ENCODE measurements at places on chromosomes 13 and 19.

- DNase-seq, result peak; percentile 46
Observed at GRCh38 chr19:42601811-42602443, 7.2 kb upstream of the CEACAM8 start.

GRCh38 chr13:49240017-49240416, 7.7 kb upstream of the CDADC1 start:
- DNase-seq, result peak; percentile 64

- no peak for DNase-seq
Observed at GRCh38 chr13:103297083-103297482, 230.9 kb upstream of the SLC10A2 start.

DNA sequence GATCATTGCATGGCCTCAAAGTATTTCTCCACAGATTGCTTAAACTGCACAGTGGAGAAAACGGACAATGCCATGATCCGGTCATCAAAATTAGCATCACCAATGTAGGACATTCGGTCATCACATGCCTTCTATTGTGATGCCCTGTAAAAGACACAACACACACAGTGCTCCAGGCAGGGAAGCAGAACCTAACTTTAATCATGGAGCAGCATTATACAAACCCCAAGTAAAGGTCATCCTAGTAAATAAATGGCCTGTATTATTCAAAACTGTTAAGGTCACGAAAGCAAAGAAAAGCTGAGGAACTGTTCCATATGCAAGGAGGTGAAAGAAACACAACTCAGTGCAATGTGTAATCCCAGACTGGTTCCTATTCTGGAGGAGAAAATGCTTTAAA, 42.2 kb downstream of the TGDS start:
- DNase-seq, result no peak

- DNase-seq, result no peak
Observed at GRCh38 chr13:100476963-100477362, 111.6 kb downstream of the GGACT start.

DNA sequence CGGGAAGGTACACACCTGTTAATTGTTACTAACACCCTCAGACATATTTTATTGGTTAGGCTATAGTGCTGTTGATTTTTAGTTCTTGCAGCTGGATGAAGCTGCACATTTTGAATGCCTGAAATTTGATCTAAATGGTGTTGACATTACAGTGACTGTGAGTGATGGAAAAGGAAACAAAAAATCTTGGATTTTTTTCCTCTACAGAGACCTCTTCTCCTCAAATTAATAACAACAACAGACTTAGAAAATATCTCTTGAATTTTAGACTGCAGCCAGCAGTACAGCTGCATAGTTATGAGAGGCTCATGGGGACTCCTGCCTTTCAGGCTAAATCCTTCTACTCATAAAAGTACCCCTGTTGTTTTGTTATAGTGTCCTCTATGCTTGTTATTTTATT, 500.5 kb upstream of the SPRY2 start:
- DNase-seq, result no peak

DNA sequence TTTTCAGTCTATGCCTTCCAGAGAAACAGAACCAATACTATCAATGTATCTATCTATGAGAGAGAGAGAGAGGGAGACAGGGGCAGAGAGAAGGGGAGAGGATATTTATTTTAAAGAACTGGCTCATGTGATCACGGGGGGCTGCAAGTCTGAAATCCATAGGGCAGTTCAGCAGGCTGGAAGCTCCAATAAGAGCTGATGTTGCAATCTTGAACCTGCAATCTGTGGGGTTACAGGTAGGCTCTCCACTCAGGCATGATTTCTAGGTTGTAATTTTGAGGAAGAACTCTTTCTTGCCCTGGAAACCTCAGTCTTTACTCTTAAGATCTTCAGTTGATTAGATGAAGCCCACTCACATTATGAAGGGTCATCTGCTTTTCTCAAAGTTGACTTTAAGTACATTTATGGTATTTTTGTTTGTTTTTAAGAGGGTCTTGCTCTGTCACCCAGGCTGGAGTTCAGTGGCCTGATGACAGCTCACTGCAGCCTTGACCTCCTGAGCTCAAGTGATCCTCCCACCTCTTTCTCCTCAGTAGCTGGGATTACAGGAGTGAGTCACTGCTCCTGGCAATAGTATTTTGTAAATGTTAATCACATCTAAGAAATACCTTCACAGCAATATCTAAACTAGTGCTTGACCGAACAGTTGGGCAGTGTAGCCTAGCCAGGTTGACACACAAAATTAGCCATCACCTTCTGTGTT, 376.4 kb downstream of the FGF9 start:
- DNase-seq, result no peak

GRCh38 chr19:28065026-28065425, 1147.9 kb downstream of the UQCRFS1 start:
- no peak for DNase-seq

DNA sequence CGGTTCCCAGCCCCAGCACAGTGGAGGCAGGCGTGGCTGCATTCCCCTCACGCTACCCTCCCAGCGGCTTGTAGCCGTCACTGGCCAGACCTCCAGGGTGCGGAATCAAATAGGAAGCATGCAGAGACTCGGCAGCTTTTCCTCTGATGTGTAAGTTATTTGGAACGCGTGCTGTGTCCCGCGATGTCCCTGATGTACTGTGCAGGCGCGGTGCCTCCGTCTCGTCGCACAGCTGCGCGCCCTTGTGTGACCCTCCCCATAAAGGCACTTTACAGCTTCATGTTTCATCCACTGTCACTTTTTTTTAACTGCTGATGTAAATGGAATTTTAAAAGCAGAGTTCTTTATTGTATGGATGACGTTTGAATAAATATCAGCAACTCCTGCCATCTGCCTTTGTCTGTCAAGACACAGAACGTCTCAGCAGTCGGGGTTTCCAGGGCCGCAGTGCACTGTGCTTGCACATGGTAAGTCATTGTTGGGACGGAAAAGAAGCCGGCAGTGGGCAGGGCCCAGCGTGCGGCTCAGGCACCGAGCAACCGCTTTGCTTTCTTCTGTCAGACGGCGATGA, 7.3 kb upstream of the F7 start:
- no peak for DNase-seq

- peak; percentile 78 for DNase-seq
Observed at GRCh38 chr19:3178377-3178972, at the start of gene S1PR4. Gene S1PR4 (plus strand): TSS chr19:3178769. CDS start chr19:3178793, 24 bp downstream.

DNA sequence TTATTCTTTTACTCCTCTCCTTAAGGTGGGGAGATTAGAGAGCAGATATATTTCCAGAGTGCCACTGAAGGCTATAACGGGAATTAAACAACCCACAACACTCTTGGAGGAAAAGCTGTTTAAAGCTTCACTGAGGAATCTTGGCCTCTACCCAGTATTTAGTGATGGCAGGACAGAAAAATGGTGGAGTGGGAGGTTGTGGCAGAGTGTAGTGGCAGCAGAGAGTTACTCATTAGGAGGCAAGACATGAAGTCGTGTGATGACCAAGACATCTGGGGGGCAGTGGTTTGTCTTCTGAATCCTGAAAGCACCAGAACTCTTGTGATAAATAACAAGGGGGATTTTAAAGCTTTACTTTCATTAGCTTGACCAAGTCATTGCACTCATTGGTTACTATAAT, 563.5 kb upstream of the SLITRK5 start:
- DNase-seq, result no peak

DNA sequence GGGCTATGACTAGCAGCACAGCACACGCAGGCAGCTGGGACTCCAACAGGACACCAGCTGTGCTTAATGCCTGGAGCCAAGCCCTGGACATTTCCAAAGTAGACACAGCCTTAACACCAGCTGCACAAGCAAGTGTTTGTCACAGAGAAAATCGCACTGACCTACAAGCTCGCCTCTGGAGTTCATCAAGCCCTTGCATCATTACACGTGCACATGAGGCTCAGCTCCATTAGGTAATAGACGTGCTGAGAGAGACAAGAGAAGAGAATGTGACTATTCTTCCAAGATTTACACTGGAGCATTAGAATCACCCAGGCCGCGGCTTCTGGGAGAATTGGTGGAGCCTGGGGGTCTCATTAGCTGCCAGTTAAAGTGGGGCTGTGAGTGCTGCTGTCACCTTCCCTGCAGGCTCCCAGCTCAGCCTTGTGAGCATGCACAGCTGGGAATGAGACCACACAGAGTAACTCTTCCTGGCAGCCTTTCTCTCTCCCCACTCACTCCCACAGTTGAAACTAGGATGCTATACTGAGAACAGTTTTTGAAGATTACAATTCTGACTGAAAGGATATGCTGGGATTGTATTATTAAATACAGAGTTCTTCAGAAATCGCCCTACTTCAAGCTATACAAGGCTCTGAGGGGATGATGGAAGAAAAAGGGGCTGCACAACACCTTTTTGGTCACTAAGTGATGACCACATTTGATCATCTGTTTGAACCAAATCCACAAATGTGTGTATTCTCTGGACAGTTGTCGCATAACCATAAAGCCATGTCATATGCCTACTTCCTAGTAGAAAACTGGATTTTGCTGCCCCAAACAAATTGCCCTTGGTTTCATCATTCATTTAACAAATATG, 10.5 kb downstream of the STOML3 start:
- DNase-seq, result no peak

DNA sequence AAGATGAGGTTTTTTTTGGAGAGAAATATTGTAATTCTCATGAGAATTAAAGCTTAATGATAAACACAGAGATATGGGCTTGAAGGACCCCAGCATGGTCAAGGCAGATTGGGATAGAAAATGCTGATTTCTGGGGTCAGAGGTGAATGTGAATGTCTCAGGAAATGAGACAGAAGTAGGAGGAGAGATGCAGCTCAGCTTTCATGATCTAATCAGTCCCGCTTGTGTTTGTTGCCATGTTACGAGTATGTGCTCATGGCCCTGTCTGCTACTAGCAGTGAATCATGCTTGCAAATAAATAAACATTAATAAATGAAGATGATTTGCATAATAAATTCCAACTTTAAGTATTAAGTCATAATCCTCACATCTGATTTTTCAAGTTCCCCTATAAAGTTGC, 23.0 kb upstream of the NDFIP2 start:
- DNase-seq, result no peak

- no peak for DNase-seq
Observed at GRCh38 chr19:9941671-9942070, 5.4 kb upstream of the OLFM2 start.

DNA sequence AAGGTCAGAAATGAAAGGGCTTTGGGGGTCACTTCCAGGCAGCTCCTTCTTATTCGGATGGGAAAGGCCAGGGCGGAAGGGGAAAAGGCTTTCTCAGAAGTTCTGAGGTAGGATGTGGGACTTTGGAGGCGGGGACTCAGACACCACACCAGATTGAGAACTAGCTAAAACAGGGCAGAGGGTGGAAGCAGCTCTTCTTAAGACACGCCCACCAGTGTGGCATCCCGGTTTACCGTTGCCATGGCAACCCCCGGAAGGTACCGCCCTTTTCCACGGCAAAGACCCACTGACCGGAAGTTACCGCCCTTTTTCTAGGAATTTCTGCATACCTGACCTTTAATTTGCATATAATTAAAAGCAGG, 3.8 kb upstream of the LILRA5 start:
- DNase-seq, result no peak

GRCh38 chr13:43608400-43609137, 178.2 kb downstream of the ENOX1 start:
- DNase-seq, result no peak

- peak; percentile 79 for DNase-seq
Observed at GRCh38 chr13:73000027-73000674, 58.7 kb upstream of the KLF5 start.

DNA sequence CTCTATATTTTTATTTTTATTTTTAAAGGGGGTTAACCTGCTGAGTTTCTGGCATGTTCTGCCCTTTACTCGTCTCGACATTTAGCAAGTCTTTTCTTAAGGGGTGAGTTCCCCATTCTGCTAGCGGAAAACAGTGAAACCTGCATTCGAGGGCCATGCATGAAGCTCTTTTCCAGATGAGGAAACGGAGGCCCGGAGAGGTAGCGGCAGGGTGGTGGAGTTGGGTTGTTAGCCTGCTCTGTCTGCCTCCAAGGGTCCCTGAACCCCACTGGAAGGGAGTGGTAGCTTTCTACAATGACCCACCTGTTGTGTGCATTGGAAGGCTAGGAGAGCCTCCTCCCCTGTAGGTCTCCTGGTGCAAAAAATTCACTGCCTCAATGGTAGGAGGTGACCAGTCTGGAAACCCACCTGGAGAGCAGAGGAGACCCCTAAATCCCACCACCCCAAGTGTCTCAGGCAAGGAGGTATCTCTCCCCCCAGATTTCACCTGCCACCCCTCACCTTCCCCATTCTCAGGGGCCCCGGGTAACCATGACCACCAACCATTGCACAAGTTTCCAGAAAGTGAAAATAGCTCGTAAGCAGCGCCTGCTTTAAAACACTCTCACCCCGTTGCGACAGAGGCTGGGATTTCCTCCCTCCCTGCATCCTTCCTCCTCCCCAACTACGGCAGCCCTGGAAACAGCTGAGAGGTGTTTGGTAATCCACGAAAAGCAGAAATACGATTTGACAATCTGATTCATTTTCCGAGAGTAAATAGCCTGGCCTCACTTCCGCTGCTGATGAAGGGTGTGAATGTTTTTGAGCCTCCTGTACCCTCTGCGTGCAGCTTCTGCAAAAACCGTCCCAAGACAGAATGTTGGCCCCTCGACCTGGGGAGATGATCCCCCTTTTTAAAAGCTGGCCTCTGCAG, 3.5 kb downstream of the KLF2 start:
- peak; percentile 97 for DNase-seq

GRCh38 chr13:36665630-36666029, 8.2 kb upstream of the SERTM1 start:
- DNase-seq, result no peak

GRCh38 chr13:94993616-94994015, 281.3 kb upstream of the SOX21 start:
- no peak for DNase-seq

GRCh38 chr13:58547419-58547818, 915.9 kb downstream of the PCDH17 start:
- no peak for DNase-seq

DNA sequence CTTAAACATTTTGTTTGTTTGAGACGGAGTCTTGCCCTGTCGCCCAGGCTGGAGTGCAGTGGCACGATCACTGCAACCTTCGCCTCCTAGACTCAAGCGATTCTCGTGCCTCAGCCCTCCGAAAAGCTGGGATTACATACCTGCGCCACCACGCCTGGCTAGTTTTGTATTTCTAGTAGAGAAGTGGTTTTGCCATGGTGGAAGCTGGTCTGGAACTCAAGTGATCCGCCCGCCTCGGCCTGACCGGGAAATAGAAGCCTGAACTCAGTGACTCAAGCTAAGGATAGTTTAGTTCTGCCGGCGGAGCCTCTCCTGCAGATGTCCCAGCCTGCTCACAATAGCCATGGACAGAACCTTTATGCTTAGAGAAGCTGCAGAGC, 53.0 kb upstream of the ZNF254 start:
- peak; percentile 27 for DNase-seq

- no peak for DNase-seq
Observed at GRCh38 chr13:60655256-60655655, 258.2 kb downstream of the TDRD3 start.

DNA sequence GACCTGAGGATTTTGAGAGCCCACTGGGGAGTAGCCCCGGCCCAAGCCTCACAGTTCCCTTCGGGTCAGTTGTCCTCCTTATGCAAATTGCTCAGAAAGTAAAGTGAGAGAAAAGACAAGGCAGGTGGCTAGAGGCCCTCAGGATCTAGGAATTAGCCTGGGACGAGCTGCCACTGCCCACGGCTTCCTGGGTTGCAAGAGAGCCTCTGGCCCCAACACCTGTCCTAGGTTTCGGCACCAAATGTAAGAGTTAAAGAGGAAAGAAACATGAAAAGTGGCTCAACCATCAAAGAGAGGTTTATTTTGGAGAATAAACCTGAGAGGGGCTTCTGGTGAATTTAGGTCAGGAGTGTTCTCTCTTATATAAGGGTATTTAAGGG, 25.6 kb downstream of the TMEM255B start:
- no peak for DNase-seq

All from Kasumi-1 (cell line).